Activated CD4-positive, alpha-beta T cell treated with anti-CD3 and anti-CD28 coated beads, Interleukin-2, Interleukin-4, amounts not matched to agents 100 ng/mL and 50 ng/mL, durations not matched to agents 16 hours and 8 hours (primary cell): ENCODE measurements at places on chromosomes 3 and 15.
A peak's percentile ranks its signal among the peaks of the same experiment; 100 is the strongest.

DNA sequence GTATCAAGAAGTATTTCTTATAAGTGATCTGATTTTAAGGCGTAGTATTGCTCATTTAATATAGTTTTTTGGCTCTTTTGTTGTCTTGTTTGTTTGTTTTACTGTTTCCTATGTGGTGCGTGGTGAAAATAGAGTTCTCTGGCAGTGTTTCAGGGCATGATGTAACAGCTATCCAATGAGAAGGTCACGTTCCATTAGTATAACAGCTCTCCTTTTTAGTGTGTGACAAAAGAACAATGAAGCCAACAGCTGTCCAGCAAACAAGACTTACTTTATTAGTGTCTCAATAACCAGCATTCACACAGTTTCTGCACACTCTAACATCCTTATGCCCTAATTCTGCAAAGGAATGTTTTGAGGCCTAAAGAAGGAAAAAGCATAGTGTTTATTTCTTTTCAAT is 127.9 kb downstream of the SLC25A26 start:
- DNase-seq, result no peak

DNA sequence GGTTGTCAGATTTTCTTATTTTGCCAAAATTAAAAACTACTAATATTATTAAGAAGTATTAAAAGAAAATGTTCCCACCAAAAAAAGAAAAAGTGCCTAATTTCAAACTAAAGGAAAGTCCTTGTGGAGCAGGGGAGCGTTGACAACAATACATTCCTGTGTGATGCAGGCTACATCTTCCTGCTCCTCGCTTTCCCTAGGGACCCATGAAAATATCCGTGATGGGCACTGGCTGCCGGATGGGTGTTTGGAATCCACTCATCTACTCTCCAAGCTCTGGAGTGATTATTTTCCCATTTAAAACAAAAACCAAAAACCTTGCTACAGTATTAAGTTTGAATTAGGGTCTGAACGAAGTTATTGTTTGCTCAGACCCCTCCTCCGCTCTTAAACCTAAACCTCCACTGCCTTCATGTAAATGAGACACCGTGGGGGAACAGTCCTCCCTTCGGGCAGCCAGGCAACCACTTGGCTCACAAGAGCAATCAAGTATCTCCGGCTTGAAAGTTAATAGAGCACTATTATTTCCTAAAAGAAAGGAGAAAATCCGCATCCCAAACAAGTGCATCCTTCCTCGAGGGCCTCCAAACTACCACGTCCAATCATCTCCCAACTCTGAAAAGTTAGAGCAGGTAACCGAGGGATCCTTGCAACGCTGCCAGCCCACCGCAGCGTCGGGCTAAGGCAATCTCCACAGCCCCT is 1.5 kb downstream of the ITGB5 start:
- no peak for DNase-seq

DNA sequence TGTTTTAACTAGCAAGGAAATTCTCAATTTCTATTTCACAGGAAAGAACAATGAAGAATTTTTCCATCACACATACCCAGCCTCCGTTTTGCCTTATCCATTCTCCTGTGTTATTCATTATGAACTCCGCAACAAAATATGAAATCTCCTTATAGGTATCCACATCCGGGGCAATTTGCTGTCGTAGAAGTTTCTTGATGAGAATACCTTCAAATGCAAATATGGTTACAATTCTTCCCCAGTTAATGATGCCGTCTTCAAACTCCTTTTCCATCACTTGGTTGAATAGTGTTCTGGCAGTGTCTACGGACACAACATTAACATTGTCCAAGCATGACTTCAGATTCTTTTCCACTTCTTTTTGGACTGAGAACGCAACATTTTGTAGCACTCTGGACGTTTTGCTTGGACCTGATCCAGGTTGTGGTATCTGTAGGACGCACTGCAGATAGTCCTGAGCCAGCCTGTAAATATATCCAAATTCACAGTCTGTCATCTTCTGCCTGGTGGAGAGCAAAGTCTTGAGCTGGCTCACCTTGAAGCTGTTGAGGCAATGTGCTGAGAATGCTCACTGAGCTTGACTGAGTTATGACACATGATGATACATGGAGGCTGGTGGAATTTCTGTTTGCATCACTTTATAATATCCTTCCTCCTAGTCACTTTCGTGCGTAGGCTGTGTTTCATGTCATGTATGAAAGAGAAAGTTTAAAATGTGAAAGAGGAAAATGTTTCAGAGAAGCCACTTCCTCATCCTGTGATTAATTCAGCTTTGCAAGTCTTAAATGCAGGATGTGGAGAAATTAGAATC is at the start of gene BCL2A1:
Gene BCL2A1 (minus strand): TSS at position 573 of the 811 bp plus-strand sequence. CDS start 77 bp downstream, at position 496.
- DNase-seq, result peak; percentile 90

DNA sequence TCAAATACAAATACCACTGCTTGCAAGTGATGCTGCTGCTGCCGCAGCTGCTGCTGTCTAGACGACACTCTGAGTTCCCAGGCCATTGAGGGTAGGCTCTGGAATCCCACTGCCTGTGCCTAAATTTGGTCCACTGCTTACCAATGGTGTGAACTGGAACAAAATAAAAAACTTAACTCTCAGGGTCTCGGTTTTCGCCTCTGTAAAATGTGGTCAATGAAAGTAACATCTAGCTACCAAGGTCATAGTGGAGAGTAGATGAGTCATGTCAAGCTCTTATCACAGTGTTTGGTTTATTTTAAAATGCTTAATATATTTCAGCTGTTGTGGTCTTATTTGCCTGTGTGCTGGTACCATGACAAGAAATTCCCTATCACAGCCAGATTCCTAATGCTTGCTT is 299.3 kb downstream of the CLSTN2 start:
- no peak for DNase-seq

GRCh38 chr3:179671747-179672242 is 19.0 kb downstream of the USP13 start:
- no peak for DNase-seq

DNA sequence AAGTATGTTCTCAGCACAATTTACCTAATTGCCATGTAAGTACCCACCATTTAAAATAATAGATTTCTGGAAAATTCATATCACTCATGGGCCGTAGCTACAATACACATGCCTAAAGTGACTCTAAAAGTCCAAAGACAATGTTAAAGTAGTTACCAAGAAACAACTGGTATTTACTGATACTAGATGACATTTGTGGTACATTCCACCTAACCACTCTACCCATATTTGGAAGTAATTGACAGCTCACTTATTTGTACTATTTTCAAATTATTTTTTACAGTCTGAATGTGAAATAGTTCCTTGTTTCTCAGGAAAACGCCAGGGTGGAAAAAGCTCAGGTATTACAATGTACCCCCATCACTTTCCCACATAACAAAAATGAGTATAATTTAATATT is 573.0 kb downstream of the MECOM start:
- DNase-seq, result no peak

DNA sequence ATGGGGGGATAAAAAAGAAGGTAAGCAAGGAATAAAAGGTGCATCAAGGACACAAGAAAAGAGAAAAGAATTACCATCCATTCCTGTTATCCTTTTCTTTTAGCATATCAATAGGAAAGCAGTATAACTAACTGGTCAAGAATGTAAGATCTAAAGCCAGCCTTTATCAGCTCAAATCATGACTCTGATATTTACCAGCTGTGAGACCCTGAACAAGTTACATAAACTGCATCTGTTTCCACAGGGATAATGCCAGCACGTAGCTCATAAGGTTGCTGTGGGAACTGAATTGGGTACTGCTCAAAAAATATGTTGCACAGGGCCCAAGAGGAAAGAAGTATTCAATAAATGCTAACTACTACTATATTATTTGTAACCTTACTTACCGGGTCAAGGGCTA is 1092.2 kb upstream of the CFAP20DC start:
- no peak for DNase-seq

DNA sequence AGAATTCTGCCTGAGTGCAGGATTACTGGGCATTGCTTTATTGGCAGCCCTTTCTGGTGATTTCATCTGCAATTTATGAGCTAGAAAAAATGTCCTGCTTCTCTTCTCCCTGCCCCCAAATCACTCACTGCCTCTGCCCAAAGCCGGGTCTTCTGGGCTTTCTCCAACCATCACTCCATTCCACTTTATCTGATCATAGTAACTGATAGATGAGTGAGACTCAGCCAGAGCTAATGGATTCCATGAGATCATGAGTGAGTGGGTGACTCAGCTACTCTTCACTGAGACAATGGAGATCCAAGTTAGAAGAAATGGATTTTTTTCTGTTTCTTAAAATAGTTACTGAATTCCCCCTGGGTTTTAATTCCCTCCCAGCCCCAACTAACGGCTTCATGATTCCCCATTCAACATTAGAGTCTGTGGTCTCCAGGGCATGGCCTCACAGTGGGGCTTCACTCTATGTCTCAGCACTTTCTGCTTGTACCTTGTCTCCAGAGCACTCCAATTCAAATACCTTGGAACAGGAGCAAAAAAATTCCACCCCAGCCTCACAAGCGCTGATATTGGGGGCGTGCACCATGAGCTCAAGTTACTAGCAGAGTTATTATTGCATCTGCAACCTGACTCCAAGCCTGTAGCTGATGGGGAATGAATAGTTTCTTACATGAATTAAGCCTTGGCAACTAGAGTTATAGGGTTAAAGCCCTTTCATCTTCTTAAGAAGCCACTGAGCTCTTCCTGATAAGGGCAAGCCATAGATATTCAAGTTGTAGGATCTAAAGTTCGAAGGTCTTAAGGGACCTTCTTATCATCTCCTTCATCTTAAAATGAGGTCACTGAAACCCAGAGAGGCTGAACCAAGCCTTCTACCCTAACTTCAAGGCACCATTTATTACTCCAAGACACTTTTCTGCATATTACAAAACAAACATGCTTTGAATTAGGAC is 85.9 kb downstream of the AGBL1 start:
- DNase-seq, result no peak

DNA sequence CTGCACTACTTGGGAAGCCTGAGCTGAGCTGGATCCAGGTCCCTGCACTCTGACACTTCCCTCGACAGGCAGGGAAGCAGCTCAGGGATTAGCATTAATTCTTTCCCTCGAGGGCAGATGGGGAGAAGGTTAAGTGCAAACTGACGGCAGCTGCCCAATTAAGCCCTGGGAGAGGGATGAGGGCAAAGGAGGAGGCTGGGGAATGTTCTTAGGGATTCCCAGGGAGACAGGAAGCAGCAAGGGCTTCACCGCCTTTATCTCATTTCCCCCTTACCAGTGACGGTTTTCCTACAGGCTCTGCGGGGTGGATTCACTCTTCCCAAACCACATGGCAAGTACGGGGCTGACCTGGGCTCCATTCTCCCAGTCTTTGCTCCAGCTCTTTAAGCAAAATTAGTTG is 519.0 kb upstream of the PROK2 start:
- DNase-seq, result no peak

- DNase-seq, result no peak
Observed at GRCh38 chr3:135532021-135532420, 433.5 kb upstream of the PPP2R3A start.

- no peak for DNase-seq
Observed at GRCh38 chr15:85276921-85277320, 103.5 kb upstream of the AKAP13 start.

GRCh38 chr3:62529230-62529629 is 155.9 kb upstream of the FEZF2 start:
- DNase-seq, result no peak

DNA sequence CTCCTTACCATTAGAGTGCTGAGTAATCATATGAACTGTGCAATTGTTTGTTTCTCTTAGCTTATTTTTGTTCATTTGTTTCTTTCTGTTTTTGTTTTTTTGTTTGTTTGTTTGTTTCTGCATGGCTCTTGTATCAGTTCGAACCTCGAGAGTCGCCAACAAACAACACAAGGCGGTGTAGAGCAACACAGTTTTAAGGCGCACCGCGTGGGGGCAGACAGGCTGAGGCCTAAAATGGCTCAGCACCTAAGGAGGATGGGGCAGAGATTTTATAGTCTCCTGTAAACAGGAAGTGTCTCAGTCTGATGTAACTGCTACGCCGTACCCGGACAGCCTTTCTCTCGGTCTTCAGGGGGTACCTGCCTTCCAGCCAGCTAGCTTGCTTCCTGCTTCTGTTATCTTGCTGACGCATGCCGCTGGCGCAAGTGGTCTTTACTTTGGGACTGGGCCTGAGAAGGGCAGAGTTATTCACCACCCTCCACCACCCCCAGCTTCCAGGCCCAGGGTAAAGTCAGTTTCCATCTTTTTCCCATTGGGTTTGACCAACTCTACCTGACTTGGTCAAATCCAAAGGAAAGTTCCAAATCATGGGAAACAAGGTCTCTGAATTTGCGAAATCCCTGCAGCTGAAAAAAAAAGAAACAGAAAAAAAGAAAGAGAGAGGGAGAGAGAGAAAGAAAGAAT is 25.8 kb upstream of the MFGE8 start:
- no peak for DNase-seq

- DNase-seq, result no peak
Observed at GRCh38 chr3:124877674-124878073, 9.5 kb downstream of the ITGB5 start.

DNA sequence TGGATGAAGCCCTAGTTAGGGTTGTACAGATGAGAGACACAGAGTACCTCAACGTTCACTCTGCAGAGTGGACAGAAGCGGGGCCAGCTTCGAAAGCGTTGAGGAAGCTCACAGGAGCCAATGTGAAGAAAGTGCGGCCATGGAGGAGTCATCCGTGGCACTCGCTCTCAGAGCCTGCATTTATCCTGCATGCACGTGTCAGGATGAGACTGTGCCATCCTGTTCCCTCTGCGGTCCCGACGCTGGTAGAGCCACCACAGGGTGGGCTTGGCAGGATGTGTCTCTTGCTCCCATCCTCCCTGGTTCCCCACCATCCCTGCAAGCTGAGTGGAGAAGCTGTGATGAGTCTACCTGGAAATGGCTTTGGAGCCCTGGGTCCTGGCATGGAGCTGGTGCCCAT is 39.3 kb downstream of the KLHL25 start:
- no peak for DNase-seq

DNA sequence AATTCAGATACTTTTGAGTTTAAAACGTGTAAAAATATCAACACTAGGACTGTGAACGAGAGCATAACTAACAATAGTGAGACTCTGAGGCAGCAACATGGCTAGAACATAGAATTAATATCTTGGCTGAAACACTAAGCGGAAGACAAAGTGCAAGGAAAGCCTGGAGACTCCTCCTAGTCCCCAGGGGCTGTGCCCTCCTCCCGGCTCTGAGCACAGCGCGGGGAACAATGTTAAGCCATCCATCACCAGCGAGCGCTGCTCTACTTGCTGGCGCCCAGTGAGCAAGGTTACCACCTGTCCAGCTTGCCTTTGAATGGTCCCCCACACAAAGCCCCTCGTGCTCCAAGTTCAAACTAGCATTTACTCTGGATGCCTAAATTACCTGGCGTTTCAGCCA is 436.9 kb downstream of the FOXP1 start:
- no peak for DNase-seq

- DNase-seq, result no peak
Observed at GRCh38 chr15:58547628-58548307, 116.0 kb downstream of the LIPC start.

GRCh38 chr3:192216067-192216466 is 511.3 kb downstream of the FGF12 start:
- no peak for DNase-seq

- peak; percentile 76 for DNase-seq
Observed at GRCh38 chr15:65856821-65857455, 12.4 kb upstream of the RAB11A start.

- no peak for DNase-seq
Observed at GRCh38 chr3:129051871-129052340, 8.7 kb upstream of the GP9 start.

- DNase-seq, result no peak
Observed at GRCh38 chr3:129326595-129326994, 47.9 kb downstream of the HMCES start.

- DNase-seq, result no peak
Observed at GRCh38 chr3:155362808-155363689, 69.6 kb upstream of the STRIT1 start.
